ENCODE measurements at places on chromosomes 1 and 21.
A peak's percentile ranks its signal among the peaks of the same experiment; 100 is the strongest.

- no peak for DNase-seq
These were observed 5.2 kb downstream of the PLEKHA6 start for GRCh38 chr1:204354579-204354978.

GRCh38 chr1:39917825-39918224, 16.1 kb upstream of the MYCL start:
- DNase-seq, result no peak

DNA sequence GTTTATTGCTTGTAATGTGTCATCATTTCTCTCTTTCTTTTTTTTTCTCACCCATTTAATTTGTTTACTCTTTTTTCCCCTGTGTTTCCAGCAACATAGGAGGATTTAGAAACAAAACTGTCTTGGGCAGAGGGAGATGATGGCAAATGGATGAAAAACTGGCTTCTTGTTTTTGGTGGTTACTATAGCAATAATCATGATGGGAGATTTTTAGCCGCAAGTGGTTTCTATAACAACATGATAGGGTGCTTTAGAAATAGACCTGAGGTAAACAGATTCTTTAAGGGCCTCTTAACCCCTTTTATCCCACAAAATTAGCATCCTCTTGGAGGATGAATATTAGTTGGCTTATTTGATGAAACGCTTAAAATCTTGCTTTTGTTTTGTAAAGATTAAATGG, 51.6 kb downstream of the CRB1 start:
- DNase-seq, result no peak

- no peak for DNase-seq
These were observed 522.6 kb downstream of the ADGRL2 start for GRCh38 chr1:82323144-82323841.

GRCh38 chr21:45588086-45588825, 46.0 kb upstream of the SLC19A1 start:
- no peak for DNase-seq

DNA sequence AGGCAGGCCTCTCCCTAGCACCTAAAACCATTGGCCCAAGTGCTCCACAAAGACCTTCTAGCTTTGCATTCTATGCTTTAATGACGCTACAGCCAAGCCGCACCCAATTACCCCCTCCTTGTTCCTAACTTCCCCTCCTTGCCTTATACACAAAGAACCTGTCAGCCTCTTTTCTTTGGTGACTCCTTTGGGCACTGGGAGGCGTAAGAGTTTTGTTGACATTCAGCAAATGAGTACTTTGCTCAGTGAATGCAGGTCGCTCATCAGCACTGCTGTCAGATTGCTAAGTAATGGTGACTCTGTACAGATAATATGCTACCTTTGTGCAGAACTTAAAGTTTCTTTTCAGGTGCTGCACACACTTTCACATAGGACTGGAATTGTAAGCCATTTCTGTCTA, 187.6 kb upstream of the FAM78B start:
- no peak for DNase-seq

GRCh38 chr1:116825720-116826438, 71.6 kb downstream of the CD2 start:
- peak; percentile 83 for DNase-seq

DNA sequence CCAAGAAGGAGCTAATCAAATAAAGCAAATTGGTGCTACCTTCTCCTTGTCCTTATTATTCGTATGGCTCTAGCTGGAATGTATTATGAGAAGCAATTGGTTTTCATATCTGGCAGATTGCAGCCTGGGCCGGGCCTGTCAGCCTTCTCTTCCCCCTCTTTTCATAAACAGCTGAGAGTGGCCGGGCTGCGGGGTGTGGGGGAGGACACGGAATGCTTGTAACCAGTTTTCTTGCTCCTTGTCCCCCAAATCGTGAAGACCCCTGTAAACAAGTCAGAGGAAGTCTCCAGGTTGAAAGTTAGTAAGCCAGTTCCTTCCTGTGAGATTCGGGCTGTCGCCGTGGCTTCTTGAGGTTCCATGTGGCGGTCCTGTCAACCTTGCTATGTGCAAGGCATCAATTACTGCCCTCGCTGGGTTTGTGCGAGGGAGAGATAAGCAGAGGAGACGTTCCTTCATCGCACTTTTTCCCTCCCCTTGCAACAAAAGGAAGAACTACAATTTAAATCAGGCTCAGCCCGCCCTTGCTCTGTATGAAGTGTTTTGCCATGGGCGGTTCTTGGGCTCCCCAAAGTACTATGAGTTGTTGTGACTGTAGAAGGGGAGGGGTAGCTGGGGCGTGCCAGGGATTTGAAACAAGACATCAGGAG, 450.7 kb downstream of the CAMTA1 start:
- no peak for DNase-seq

- DNase-seq, result peak; percentile 20
These were observed 57.2 kb upstream of the C1orf185 start for GRCh38 chr1:51044834-51045233.

DNA sequence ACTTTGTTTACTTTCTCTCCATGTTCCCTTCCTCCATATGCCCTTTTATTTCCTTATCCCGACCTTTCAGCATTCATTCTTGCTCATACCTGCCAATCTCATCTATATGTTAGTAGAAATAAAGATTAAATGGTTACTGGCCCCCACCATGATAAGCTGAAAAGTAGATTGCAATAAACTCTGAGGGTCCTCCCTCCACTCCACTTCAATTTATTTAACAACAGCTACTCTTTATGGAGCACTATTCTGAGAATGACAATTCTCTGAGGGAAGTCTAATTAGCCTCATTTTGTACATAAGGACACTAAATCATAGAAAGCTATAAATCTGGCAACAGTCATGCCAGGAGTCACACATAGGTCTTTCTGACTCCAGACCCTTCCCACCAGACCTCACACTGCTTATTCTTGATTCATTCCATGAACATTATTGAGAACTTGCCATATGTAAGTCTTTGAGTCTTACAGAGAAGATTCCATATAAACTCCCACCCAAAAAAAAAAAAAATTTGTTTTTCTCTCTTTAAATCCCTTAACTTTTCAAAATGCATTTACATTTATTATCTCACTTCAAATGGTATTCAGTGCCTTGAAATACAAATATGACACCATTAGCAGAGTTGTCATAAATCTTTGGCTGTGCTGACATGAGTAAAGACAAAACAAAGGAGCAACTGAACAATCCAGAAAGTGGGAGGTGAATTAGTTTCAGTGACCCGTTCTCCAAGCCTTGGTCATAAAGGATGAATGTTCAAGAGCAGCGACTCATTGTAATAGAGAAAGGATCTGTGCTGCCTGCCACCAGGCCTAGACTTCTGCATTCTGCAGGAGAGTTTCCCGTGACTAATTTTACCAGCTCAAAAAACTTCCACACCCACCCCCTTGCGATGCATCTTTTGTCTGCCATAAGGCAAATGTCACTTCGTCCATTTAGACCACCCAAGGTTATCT, 28.5 kb downstream of the PALMD start:
- no peak for DNase-seq
